ENCODE measurements at places on chromosomes 2 and 18.

GRCh38 chr2:240358821-240359397 lies 76.6 kb upstream of the GPC1 start:
- DNase-seq = no peak

- DNase-seq = peak; percentile 96
Observed at GRCh38 chr2:96146881-96147592, 1.8 kb upstream of the DUSP2 start.

GRCh38 chr2:216413882-216414281 lies 1.6 kb downstream of the SMARCAL1 start:
- no peak for DNase-seq

GRCh38 chr2:176127774-176128072 lies 1.8 kb upstream of the HOXD8 start:
- DNase-seq = no peak

- no peak for DNase-seq
Observed at GRCh38 chr2:203661279-203661908, 45.0 kb upstream of the CD28 start.

GRCh38 chr2:49240608-49241007 lies 86.3 kb upstream of the FSHR start:
- peak; percentile 25 for DNase-seq

DNA sequence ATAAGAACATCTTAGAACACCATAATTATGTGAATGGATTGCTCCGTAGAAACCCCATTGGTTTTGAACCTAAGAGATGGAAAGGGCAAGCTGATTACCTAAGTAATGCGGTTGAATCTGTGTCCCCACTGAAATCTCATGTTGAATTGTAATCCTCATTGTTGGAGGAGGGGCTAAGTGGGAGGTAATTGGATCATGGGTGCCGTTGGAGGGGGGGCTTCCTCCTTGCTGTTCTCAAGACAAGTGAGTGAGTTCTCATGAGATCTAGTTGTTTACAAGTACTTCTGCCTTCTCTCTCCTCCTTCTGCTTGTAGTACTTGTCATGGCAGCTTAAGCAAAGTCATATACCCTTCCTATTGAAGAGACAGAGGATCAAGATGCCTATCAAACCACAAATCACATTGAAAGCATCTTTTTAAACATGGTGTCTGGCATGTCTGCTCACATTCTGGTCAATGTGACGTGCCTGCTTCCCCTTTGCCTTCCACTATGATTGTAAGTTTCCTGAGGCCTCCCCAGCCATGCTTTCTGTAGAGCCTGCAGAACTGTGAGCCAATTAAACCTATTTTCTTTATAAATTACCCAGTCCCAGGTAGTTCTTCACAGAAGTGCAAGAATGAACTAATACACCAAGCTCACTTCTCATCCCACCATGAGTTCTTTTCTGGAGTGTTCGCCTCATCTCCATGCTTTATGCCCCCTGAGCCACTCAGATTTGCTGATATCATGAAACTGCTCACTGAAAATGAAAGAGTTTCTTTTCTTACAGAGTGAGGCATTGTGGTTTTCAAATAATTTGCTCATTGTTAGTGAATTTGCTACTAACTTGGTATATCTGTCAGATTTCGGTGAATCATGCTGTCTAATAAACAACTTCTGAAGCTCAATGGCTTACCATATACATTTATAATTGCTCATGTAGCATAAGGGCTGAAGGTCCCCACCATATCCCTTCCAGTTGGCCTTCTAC lies 23.6 kb downstream of the KCNE4 start:
- DNase-seq = peak; percentile 76

DNA sequence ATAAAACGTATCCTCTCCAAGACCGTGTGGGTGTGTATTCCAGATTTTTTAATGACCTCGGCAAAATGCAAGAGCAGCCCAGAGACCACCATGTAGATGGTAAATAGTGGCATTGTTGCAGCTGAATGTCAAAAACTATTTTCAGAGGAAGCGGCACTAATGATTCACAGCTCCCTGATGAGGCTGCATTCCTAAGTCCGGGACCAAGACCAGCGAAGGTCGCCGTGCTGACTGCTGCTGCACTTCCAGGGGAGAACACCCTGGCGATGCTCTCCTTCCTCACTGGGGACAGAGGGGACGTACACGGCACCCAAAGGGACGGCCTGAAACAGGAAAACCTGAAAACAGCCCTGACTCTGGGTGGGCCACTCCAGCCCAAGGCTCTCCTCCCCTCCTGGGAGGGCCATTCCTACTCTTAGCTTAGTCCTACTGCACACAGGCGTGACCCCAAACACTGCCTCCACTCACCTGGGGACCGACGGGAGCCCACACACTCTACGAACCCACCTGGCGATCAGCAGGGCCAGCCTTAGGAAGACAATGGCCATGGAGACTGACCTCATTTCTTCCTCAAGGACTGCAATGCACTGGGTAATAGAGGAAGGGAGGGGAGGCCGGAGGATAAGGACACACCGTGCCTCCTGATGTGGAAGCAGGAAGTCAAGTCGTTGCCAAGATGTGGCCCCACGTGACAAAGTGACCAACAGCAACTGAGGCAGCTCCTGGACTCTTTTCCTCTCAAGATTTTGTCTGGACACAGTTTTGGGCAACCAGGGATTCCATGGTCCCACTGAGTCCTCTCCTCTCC lies 82.8 kb downstream of the ZNF516 start:
- DNase-seq = no peak

DNA sequence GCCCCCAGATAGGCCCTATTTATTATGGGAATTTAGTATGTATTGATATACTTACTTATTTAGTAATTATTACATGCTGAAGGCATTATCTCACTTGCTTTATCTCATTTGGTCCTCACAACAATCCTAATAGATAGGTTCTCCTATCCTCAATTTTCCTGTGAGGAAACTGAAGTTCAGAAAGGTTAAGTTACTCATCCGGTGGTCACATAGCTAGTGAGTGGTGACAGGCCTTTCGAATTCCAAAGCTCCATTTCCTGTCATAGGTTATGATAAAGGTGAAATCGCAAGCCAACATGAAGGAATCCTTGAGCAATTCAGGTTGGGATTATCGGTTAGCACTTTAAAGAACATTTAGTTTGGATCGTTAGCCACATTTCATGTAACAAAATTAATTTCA lies 33.3 kb downstream of the NAB1 start:
- peak; percentile 75 for DNase-seq

GRCh38 chr2:180412219-180412618 lies 405.1 kb upstream of the CWC22 start:
- no peak for DNase-seq

- DNase-seq = no peak
Observed at GRCh38 chr2:223442847-223443246, 159.3 kb downstream of the SCG2 start.

GRCh38 chr18:49853436-49853835 lies 40.1 kb upstream of the ACAA2 start:
- DNase-seq = no peak

GRCh38 chr2:75025633-75026380 lies 67.4 kb downstream of the POLE4 start:
- DNase-seq = no peak

DNA sequence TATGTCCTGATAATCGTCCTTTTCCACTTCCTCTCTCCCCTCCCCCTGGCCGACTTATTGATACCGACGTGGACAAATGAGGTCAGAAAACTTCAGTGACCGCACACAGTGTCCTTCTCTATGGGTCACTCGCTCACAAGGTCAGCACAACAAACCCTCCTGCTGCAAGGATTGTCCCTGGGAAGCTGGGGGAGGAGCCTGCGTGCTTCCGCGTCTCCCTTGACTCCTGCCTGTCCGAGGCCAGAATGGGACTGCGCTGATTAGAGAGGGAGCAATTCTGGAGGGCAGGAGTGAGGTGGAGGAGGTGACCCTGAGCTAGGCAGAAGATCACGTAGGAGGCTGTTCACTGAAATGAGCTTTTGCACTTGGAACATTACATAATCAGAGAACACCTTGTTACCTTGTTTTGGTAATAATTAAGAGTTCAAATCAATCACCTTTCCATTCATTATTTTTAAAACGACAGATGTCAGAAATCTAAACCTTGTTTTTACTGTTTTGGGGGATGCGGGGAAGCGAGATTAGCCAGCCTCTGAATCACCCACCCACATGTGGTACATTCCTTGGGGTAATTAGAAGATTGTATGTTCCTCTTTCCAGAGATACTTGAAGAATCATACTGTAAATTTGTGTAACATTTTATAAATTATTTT lies 70.6 kb downstream of the CTAGE1 start:
- peak; percentile 69 for DNase-seq

GRCh38 chr18:22132763-22133162 lies 36.6 kb upstream of the GATA6 start:
- peak; percentile 18 for DNase-seq
